ENCODE measurements at places on chromosomes 11 and 22.

GRCh38 chr11:11467312-11467711 is 114.3 kb upstream of the CSNK2A3 start:
- no peak for DNase-seq

GRCh38 chr11:104130161-104130560 is 33.8 kb downstream of the PDGFD start:
- no peak for DNase-seq

GRCh38 chr11:78660471-78660870 is 85.8 kb upstream of the NARS2 start:
- peak; percentile 29 for DNase-seq

DNA sequence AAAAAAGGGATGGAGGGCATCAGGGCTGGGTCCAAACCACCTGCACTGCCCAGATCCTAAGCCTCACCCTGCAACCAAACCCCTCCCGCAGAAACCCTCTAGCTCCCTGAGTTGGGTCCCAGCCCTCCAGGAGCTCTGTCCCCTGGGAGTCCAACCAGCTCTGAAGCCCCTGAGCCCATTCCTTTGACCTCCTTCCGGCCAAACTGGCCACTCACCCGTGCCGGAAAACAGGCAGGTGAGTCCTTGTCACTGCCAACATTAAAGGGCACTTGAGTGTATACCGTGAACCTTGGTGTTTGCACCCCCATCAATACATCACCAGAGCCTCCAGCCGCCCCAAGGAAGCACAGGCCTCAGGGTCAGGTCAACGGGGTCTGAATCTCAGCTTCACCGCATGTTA is 11.5 kb downstream of the MS4A15 start:
- no peak for DNase-seq

DNA sequence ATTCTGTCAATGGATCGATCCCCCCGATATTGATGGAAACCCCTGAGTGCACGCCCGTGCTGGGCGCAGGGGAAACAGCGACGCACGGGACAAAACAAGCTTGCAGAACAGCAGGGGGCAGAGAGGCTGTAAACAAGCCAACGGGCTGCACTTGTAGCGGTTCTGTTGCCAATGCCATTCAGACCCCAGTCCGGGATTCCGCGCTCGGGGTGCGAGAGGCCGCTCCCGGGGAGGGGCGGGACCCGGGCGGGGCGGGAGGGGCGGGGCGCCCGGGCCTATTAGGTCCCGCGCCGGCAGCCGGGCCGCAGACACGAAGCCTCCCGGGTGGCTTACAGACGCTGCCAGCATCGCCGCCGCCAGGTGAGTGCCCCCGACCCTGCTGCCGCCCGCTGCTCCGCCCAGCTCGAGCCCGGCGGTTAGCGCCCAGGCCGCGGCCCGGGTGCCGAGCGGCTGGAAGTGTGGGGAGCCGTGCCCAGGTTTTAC is at the start of gene BIK:
BIK (plus strand) TSS at position 307 of the 483 bp plus-strand sequence. CDS start 13,273 bp downstream, outside the sequence.
- DNase-seq, result no peak

- DNase-seq, result no peak
Measured at GRCh38 chr11:64249038-64249437, 2.3 kb upstream of the PLCB3 start.

GRCh38 chr11:67422891-67423290 is 5.4 kb upstream of the RPS6KB2 start:
- DNase-seq, result no peak

DNA sequence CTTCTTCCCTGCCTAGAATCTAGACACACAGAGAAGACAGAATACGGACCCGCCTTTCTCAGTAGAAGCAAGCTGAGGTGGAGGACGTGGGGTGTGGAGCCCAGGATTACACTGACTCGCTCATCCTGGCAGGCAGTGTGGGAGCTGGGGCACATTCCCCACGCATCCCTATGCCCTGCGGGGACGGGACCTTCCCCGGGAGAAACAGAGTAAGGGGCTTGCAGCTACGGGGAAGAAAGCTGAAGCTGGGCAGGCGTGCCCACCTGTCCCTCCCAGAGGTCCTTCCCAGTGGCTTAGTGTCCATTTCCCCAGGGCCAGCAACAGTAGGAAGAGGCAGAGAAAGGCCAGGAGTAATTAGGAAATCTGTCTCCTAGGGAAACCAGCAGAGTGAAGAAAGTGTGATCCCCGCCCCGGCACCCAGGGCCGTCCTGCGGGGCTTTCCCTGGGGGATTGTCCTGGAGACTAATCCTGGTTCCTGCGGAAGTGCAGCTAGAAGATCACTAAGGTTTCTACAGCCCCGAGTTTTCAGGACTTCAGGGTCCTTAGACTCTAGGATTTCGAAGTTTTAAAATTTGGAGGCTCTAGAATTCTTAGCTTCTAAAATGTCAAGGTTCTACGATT is 7.8 kb downstream of the DNAJB13 start:
- DNase-seq, result no peak

DNA sequence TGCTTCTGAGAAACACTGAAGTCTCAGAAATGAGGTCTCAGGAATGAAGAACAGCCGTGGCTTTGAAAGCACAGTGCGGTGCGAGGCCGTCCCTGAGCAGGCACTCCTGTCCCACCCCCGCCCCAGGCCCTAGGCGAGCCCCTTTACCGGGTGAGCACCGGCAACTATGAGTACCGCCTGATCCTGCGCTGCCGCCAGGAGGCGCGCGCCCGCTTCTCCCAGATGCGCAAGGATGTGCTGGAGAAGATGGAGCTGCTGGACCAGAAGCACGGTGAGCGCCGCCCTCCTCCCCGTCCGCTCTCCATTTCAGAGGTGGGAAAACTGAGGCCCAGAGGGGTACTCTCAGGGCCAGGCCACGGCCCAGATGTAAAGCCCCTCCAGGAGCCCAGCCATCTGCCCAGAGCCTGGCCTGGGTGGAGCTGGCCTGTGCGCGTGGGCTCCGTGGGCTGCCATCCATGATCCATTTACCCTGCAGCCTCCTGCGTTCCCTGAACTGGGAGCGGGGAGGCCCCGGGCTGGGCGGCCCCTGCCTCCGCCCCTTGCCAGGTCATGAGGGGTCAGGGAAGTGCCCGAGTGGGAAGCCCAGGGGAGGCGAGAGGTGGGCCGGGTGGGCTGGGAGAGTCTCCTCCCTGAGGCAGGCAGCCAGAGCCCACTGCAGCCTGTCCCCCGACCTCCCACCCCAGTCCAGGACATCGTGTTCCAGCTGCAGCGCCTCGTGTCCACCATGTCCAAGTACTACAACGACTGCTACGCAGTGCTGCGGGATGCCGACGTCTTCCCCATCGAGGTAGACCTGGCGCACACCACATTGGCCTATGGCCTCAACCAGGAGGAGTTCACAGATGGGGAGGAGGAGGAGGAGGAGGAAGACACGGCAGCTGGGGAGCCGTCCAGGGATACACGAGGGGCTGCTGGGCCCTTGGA is 9.5 kb downstream of the SLC16A8 start:
- DNase-seq, result no peak

DNA sequence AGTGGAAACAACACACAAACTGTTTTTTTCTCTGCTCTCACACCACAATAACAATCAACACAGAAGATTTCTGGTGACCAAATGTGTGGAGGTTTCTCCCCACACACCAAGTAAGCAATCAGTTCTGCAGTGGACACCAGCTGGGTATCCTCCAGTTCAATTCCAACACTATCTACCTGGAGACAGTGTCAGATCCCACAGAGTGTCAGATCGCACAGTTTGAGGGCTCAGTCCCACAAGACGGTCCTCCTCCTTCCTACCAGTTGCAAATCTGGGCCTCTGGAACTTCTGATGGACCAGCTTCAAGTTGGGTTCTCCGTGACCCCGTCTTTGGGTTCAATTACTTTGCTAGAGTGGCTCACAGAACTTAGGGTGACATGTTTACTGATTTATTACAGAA is 9.0 kb downstream of the SWAP70 start:
- DNase-seq, result no peak

DNA sequence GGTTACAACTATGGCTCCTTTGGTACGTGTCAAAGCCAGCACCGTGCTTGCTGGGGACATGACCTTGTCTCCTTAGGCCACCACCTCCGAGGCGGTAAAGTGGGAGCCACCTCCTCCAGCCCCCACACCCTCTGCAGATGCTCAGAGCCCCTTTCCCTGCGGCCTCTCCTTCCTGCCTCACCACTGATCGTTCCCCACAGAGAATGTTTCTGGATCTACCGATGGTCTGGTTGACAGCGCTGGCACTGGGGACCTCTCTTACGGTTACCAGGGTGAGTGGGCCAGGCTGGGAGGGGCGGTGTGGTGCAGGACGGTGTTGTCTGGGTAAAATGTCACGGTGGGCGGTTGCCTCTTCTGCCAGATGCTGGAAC is 8.9 kb downstream of the SIDT2 start:
- DNase-seq, result no peak

DNA sequence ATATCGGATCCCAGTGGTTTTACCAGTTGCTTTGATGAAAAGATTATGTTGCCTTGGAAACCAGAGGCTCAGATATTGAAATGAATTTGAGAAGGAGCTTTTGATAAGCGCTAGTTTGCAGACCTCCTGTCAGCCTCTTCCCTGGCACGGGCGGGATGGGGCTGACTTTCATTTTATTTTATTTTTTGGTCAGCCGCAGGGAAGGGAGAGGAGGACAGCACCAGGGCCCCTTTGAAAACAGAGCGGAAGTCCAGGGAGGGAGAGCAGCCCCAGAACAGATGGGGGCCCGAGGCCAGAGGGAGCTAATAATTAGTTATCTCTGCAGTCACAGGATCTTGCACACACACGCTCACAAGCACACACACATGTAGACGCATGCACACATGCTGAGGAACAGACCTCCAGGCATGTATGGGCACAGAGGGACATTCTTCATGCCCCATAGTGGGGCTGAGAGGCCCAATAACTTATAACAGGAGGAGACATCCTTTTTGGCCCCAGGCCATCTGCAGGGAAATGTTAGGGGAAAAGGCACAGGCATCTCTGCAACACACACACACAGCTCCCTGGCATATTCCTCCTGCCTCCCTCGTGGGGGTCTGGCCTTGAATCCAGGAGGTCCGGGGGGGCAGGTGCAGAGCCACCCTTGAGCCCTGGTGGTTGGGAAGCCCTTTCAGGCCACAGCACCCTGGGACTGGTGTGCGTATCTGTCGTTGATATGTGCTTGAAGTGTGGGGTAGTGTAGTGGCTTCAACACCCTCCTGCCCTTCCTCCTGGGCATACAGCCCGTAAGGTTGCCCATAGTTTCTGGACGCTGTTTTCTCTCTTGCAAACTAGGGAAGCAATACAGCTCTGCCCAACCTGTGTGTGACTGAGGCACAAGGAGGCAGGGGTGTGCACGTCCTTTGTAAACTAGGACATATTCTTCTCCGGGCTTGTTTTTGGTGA is 117.3 kb downstream of the CEP164 start:
- no peak for DNase-seq

DNA sequence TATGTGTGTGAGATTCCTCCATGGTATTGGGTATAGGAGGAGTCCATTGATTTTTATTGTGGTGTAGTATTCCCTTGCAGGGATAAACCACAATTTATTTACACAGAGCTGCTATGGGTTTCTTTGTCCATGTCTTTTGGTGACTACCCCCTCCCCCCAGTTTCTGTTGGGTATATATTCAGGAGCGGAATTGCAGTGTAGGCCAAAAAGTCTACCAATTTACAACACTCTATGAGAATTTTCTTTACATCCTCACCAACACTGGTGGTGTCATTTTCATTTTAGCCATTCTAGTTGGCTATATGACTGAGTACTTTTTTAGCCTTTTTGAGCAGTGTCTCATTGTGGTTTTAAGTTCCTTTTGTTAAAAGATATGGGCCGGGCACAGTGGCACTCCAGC is 55.2 kb upstream of the ATXN10 start:
- no peak for DNase-seq

DNA sequence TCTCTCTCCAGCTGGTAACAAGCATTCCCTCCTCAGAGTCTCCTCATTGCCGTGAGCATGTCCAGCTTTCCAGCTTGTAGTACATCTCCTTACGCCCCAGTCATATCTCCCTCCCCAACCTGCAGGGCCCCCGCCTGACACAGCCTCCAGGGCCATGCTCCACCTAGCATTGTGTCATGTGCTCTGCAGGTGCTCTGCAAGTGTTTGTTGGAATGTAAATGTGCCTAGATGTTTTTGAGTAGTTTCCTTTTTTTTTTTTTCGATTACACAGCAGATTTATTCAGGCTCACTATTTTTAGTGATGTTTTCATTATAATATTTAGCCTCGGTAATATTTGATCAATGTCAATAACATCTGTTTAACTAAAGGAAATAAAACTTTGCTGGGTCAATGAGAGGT is 82.5 kb downstream of the NCAM1 start:
- DNase-seq, result no peak

DNA sequence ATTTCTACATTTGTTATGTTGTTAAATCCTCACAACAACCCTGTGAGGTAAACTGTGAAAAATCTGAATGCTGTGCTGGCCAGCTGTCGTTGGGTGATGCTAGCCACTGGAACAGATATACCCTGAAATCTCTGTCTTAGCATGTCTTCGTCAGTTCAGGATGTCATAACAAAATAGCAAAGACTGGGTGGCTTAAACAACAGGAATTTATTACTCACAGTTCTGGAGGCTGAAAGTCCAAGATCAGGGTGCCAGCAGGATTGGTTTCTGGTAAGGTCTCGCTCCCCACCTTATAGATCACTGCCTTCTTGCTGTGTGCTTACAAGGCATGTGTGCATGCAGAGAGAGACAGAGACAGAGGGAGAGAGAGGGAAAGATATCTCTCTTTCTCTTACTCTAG is 211.7 kb downstream of the C11orf91 start:
- DNase-seq, result no peak

- no peak for DNase-seq
Measured at GRCh38 chr11:117901601-117902000, 25.1 kb upstream of the FXYD6 start.

- DNase-seq, result no peak
Measured at GRCh38 chr11:93081694-93082093, 112.2 kb downstream of the MTNR1B start.

DNA sequence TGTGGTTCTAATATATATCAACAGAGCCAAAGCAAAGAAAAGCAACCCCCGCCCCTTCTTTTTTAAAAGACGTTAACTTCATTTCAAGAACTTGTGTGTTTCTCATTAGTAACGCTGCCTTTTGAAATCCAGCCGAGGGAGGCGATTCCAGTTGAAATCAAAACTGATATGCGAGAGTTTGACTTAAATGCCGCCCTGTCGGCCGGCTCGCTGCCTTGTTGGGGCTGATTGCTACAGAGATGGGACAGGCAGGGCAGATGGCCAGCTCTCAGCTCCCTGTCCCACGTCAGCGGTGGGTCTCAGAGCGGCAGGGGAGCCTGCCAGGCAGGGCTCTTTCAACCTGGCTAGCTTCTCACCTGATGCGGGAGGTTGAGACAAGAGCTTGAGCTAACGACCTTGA is 51.9 kb upstream of the ALX4 start:
- DNase-seq, result no peak

GRCh38 chr11:76663486-76663810 is 7.1 kb downstream of the LRRC32 start:
- no peak for DNase-seq

DNA sequence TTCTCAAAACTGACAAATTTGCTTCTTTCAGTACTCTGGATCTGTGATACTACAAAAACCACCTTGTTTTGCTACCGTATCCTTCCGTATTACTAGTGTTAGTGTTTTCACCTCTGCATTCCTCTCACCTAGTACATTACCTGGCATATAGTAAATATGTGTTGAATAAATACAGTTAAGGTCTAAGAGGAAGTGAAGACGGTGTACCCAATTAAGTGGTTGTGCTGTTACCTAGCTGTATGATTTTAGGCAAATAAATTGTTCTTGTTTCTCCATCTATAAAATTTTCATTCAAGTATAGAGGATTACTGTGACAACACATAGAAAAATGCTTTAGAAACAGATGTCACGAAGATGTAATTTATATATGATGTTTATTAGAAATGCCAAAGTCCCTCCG is 8.9 kb downstream of the BCL2L13 start:
- DNase-seq, result no peak
